ENCODE measurements at places on chromosomes 6 and 20. TPM values are rescaled to one million over a fixed set of nuclear protein-coding genes. Genes with fewer than 3 reads are reported as not detected.
A peak's percentile ranks its signal among the peaks of the same experiment; 100 is the strongest.

DACT2 gene
- not detected for total RNA-seq

- DNase-seq: no peak
These were observed 156.3 kb downstream of the SCML4 start for GRCh38 chr6:107667790-107668189.

- no peak for DNase-seq
These were observed 43.4 kb downstream of the OGFRL1 start for GRCh38 chr6:71332012-71332411.

- no peak for DNase-seq
These were observed 9.6 kb downstream of the FNDC1 start for GRCh38 chr6:159178847-159179246.

DNA sequence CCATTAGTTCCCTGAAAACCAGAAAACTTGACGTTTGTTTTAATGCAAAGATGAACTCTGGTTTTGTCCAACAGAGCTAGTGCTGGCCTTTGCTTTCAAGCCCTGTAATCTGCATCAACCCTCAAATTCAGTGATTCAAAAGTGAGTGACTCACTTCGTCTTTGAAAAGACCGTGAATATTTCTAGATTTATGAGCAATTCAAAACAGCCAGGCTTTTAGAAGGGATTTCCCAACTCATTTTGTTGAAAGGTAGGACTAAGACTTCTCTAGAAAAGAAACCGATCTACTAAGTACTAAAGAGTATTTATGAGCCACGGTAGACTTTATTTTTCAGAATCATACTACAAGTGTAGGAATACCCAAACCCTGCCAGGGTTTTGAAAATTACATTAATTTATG is 121.5 kb downstream of the UST start:
- no peak for DNase-seq

DNA sequence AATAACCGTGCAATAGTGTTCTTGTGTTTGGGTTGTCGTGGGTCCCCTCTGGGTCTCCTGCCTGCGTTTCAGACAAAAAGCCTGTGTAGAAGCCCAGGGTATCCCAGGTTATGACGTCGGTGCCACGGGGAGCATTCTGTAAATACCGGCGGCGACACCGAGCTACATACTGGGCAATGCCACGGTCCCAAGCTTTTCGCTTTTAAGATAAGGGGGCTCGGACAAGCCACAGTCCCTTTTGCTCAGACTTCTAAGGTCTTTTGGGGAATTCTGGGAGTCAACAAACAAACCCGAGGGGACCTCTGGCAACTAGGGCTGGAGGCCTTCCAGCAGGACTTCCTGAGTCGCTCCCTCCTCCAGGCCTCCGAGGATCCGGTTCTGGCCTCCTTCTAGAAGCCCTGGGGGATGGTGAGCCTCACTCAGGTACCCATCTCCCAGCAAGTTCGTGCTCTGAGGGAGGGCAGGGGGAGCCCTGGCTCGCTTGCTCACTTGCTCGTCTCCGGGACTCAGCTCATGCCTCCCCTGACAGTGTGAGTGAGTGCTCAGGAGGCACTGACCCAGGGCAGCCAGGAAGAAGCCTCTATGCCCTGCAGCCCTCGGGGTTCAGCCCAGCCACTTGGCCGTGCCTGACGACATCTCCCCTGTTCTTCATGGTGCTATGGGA is 62.4 kb upstream of the MRPS10 start:
- DNase-seq: no peak

- DNase-seq: peak; percentile 57
These were observed 8.7 kb upstream of the GMEB2 start for GRCh38 chr20:63635431-63636141.

DNA sequence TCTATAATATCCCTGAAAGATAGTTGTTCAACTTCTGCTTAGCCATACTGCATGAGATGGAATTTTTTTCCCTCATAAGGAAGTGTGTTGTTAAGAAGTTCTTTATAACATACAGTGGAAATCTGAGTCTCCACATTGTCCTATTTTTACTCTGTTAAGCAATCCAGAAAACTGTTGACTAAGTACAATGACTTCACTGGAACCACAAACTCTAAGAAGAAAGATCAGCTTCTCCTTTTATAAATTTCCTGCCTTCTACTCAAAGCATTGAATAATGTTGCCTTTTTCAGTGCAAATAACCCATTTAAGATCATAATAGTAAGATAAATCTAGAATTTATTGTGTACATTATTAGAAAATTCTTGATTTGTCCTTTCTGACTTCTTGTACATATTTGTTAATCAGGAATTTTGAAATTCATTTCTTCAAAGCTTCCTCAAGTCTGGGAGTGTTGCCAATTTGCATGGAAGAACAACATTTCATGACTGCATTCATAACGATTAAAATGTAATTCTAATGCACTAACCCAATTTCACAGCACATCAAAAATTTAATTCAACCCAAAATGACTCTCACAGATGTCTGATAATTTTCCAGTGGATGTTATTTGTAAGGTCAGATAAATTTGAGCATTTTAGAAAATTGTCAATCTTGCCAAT is 45.6 kb upstream of the ANKEF1 start:
- DNase-seq: no peak

GRCh38 chr6:47414423-47415167 is 63.0 kb upstream of the CD2AP start:
- no peak for DNase-seq

DNA sequence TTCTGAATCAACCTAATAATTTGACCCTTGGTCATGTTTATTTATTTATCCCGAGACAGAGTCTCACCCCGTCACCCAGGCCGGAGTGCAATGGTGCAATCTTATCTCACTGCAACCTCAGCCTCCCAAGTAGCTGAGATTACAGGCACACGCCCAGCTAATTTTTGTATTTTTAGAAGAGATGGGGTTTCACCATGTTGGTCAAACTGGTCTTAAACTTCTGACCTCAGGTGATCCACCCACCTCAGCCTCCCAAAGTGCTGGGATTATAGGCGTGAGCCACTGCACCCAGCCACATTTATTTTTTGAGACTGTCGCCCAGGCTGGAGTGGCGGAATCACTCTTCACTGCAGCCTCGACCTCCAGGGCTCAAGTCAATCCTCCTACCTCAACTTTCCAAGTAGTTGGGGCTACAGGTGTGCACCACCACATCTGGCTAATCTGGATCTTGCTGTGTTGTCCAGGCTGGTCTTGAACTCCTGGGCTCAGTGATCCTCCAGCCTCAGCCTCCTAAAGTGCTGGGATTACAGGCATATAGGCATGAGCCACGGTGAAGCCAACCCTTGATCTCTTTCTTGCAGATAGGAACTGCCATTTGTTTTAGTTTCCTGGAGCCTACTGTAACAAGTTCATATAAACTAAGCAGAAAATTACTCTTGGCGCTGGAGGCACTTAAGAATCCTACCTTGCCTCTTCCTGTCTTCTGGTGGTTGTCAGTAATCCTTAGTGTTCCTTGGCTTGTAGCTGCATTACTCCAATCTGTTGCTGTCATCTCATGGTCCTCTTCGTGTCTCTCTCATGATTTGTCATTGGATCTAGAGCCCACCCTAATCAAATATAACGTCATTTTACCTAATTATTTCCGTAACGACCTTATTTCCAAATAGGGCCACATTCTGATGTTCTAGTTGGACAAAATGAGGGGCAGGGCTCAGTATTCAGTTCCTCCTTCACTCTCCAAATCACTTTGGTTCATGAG is 2.3 kb downstream of the RPS18 start:
- DNase-seq: no peak

RTN4IP1 gene
- total RNA-seq: 8.0 TPM

GRCh38 chr6:439641-440167 is 48.2 kb downstream of the IRF4 start:
- no peak for DNase-seq

SUMO4 gene
- total RNA-seq: 11.2 TPM

GRCh38 chr20:48170625-48171024 is 385.3 kb upstream of the SULF2 start:
- DNase-seq: no peak

DNA sequence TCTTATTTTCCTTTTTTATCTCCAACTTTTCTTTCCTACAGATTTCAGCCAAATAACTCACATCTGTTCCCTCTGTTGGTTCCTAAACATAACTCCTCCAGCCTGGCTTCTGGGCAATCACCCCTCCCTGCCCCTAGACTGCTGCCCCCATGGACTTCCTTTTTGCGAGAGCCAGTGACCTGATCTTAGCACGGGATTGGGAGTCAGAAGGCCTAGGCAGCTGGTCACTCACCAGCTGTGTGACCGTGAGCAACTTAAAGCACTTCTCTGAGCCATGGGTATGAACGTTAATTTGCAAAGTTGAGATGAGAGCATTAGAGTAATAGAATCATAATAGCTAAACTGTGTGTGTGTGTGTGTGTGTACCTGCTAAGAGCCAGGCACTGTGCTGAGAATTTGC is 4.5 kb upstream of the MMP9 start:
- no peak for DNase-seq

DNA sequence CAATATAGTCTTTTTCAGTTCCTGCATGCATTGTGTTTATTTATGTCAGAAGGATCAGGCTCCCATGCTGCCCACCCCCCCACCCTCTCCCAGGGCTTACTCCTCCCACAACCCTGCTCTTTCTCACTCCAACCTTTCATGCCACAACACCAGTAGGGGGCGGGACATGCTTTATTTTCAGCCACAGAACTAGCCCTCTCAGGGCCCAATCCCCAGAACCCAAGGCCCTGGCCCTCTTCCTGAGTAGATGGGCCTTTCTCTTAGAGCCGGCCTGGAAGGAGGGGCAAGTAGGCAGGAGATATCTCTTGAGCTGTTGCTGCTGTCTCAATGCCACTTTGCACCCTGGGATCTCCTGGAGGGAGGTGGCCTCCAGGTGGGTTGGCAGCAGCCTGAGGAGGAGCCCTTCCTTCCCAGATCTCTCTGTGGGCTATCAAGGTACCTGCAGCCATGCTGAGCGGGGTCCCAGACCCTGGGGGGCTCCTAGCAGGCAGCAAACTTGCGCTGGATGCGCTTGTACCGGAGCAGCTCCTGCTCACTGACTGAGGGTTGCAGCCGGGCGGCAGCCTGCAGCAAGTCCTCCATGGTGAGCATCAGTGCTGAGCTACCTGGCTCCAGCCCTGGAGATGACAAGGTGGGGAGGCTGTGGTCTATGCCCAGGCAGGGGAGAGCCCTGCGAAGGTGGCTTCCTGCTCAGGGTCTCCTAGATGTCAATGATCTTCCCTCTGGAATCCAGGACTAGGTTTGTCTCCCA is 3.5 kb downstream of the GNMT start:
- peak; percentile 47 for DNase-seq

GRCh38 chr6:136333824-136334464 is 44.3 kb upstream of the BCLAF1 start:
- DNase-seq: no peak

DNA sequence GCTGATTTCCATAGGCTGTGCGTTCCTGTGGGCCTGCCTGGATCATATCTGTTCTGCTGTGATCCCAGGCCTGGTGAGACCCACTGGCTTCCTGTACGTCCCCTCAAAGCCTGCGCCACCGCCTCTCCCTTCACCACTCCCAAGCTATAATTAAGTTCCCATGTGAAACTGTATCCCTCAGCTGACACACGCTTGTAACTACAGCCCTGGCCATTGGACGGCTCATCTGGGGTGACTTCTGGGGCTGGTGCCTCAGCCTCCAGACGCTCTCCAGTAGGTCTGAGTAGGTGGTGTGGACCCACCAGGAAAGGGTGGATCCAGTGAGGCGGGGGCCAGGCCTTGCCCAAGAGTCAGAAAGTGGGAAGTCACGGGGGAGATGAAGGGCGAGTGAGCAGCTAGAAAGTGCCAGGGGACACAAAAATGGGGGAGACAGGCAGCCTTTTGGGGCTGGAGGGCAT is 21.0 kb downstream of the PPARD start:
- no peak for DNase-seq

RGS19 gene
- total RNA-seq: 47.8 TPM

TMC2 gene
- not detected for total RNA-seq

AGER gene
- 21.6 TPM for total RNA-seq

DNA sequence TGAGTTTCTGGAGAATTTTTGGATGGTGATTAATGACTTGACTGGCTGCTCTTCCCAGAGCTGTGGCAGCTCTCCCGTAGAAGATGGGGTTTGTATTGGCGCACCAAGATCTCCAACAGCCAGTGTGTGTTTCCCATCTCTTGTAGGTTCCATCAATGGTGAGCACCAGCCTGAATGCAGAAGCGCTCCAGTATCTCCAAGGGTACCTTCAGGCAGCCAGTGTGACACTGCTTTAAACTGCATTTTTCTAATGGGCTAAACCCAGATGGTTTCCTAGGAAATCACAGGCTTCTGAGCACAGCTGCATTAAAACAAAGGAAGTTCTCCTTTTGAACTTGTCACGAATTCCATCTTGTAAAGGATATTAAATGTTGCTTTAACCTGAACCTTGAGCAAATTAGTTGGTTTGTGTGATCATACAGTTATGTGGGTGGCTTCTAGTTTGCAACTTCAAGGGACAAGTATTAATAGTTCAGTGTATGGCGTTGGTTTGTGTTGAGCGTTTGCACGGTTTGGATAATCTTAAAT is 50.2 kb downstream of the CSE1L start:
- no peak for DNase-seq

ARMH2 gene
- total RNA-seq: not detected

DNA sequence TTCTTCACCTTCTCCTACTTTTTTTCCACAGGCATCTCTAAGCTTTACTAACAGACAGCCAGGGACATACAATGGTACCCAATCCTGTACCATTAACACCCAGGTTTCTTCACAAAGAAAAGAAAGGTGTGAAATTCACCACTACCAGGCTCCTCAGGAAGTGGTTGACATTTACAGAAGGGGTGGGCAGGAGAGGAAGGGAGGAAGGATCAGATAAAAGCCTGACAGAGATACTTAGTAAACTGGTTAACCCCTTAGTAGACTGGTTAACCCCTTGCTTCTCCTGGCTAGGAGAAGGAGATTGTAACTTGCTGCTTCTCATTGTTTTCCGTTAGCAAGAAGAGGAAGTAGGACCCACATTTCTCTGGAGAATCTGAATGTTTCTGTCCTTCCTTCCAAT is 7.2 kb downstream of the SAMD3 start:
- DNase-seq: no peak

CCM2L gene
- total RNA-seq: not detected

GRCh38 chr6:110613356-110613755 is 136.9 kb upstream of the SLC22A16 start:
- no peak for DNase-seq

DNA sequence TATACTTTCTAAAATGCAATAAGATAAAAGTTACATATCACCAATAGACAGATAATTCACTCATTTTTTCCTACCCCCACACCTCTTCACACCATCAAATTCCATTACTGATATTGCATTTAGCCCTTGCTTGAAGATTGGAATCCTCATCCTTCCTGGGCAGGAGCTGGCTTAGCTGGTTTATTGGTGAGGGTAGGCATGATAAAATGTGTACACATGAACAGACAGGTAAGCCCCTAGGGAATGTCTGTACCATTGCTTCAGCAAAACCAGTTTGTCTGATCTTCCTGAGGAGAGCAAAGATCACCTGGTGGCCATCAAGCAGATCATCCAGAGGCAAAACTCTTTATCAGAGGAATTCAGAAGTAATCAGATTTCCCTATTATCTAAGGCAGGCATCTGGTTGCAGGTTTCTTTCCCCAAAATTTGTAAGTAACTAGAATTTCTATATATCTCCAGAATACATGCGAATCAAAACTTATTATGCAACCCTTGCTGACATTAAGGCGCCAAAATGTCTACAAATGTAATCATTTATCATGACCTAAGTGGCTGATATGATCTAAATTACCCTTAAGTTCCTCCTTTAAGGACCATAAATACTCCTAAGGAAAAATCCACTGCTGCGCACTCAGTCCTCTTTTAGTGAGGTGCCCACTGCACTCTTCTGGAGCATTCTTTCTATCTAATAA is 6.6 kb upstream of the FABP7 start:
- no peak for DNase-seq

Data from activated naive CD4-positive, alpha-beta T cell treated with anti-CD3 and anti-CD28 coated beads, Interleukin-2, amount 50 U/mL, for 72 hours (primary cell).